ENCODE measurements at places on chromosomes 1 and 21.

GRCh38 chr1:228555074-228555994 is 68.2 kb downstream of the RNF187 start:
- peak; percentile 32 for DNase-seq

- DNase-seq, result no peak
Observed at GRCh38 chr1:39922251-39922688, 20.6 kb upstream of the MYCL start.

DNA sequence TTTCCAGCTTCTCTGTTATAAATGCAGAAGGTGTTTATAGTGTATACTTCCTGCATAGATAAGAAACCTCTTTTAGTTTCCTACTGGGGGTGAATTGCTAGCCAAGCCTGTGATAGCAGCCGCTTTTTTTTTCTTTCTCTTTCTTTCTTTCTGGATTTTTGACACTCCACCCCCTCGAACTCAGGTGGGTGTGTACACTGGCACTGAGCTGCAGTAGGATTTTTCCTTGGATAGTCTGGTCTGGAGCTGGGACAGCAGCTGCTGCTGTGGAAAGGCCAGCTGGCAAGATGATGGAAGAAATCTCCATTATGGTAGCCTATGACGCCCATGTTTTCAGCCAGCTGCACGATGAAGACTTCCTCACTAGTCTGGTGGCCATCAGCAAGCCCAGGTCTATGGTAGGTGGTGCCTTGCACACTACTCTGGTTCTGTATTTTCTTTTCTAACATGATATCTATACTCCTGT is 122.5 kb upstream of the CACYBP start:
- DNase-seq, result no peak

- no peak for DNase-seq
Observed at GRCh38 chr1:174301295-174302077, 142.2 kb downstream of the RABGAP1L start.

- DNase-seq, result no peak
Observed at GRCh38 chr1:200749090-200749489, 10.4 kb downstream of the CAMSAP2 start.

DNA sequence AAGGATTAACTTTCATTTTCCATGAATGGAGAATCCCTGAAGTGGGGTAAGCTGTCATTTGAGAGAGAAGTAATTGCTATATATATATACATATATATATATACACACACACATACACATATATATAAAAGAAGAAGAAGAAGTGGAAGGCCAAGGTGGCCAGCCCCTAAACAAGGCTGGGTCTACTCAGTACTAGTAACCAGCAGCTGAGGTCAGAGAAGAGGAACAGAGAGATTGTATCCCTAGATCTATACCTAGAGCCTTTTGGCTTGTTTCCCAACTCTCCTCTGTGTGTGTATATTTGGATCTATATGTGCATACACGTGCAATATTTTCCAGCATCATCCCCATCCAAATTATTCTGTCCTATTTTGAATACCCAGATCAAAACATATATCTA is 5.2 kb downstream of the TNFSF4 start:
- no peak for DNase-seq

- DNase-seq, result no peak
Observed at GRCh38 chr1:205211839-205212536, 486 bp upstream of the DSTYK start.

GRCh38 chr1:166900987-166901386 is 24.9 kb upstream of the TADA1 start:
- no peak for DNase-seq

DNA sequence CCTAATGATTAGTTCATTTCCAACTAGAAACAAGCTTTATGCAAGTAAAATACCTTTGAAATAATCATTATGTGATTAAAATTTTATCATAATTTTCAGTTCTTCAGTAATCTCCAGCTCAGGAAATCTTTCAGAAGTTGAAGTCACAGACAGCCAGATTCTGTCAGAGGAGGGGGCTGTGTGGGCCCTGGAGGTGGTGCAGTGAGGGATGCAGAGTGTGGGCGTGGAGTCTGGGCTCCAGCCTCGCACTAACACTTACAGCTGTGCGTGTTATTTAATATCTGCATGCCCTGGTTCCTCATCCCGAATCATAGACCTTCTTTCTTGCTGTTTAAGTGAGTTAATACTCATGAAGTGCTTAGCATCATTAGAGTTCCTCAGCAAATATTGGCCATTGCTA is 23.9 kb downstream of the WDR64 start:
- DNase-seq, result no peak

DNA sequence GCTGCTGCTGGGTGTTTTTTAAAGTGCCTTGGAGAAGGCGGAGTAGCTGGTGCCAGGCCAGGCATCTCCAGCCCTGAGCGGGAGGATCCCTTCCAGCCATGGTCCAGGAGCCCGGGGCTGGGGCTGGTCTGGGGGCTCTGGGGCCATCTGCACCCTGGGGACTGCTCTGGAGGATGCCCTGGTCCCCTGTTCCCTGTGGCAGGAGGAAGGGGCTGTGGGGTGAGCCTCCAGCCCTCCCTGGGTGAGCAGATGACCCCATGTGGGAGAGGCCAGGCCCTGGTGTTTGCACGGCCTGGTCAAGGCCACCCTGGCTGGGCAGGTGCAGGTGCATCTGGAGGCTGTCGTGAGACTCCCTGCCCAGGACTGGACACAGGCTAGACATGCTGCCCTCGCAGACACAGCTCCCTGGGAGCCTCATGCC is 56.7 kb downstream of the SLX9 start:
- DNase-seq, result no peak

DNA sequence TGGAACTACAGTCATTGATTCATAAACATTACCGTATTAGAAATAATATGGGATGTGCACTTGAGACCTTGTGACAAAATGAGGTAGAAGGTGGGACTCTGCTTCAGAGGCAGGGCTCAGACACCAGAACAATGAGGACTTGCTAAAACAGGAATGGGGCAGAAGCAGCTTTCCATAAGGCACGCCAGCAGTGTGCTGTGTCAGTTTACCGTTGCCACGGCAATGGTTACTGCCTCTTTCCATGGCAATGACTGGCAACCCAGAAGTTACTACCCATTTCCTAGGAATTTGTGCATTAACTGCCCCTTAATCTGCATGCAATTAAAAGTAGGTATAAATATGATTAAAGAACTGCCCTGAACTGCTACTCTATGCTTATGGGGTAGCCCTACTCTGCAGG is 169.0 kb downstream of the CHRM3 start:
- DNase-seq, result no peak

DNA sequence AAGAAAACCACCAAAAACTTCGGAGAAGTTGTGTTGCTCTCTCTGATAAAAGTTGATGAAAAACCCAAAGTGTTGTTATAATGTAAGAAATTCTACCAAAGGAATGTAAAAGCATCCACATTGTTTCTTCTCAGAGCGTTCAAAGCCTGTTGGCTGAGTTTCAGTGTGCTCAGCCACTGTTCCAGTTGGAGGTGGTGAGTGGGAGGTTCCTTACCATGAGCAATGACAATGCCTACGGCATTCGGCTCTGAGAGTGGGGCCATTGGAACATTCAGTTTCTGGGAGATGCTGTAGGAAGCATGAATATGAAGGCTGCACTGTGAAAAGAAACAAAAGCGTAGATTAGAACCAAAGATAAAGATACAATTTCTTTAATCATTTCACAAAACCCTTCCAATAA is 20.5 kb upstream of the MYBPHL start:
- no peak for DNase-seq

DNA sequence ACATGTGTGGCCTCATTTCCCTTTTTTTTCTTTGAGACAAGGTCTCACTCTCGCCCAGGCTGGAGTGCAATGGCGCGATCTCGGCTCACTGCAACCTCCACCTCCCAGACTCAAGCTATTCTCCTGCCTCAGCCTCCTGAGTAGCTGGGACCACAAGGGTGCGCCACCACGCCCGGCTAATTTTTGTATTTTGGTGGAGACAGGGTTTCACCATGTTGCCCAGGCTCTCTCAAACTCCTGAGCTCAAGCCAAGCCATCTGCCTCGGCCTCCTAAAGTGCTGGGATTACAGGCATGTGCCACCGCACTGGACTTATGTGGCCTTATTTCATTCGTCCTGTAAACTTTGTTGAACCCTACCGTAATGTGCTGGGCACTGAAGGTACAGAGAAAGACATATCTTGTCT is 569 bp upstream of the WARS2 start:
- peak; percentile 64 for DNase-seq

DNA sequence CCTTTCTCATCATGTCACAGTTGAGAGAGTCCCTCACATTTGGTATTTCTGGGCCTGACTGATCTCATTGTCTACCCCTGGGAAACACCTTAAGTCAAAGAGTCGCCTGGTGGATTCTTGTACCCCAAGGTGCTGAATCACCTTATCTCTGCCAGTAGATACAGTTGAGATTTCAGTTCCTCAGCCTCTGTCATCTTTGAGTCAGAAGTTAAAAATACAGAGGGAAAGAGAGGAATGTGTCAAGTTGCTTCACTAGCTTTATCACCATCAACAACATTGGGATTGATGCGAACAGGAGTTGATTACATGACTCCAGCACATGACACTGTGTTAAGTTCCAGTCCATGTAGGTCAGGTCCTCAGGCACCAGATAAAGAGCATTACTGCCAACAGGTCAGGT is 513.0 kb downstream of the NUF2 start:
- no peak for DNase-seq

- DNase-seq, result no peak
Observed at GRCh38 chr1:234562334-234562733, 47.6 kb downstream of the IRF2BP2 start.

DNA sequence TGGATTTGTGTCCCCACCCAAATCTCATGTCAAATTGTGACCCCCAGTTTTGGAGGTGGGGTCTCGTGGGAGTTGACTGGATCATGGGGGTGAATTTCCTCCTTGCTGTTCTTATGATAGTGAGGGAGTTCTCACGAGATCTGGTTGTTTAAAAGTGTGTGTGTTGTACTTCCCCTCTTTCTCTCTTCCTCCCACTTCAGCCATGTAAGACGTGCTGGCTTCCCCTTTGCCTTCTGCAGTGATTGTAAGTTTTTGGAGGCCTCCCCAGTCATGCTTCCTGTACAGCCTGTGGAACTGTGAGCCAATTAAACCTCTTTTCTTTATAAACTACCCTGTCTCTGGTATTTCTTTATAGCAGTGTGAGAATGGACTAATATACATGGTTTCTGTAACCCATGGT is 64.6 kb downstream of the RHOU start:
- DNase-seq, result no peak

DNA sequence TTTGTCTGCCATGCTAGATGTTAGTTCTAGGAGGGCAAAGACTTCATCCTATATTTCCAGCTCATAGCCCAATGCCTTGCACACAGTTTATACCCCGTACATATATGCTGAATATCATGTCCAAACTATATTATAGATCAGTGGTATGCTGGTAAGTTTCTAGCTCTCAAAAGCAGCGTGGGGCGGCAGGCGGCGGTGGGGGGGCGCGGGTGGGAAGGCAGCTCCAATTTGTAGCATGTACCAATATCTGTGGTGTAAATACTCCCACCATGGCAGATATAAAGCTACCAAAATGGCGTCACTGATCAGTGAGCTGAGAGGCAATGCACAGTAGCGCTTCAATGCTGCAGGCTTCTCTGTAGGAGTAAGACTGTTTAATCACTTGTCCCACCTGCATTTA is 77.1 kb downstream of the PATJ start:
- no peak for DNase-seq
